Peyer's patch (tissue), 4 donors: ENCODE measurements at places on chromosomes 4 and X. TPM values are rescaled to one million over a fixed set of nuclear protein-coding genes. Genes with fewer than 3 reads are reported as not detected.
A peak's percentile ranks its signal among the peaks of the same experiment; 100 is the strongest.

DNA sequence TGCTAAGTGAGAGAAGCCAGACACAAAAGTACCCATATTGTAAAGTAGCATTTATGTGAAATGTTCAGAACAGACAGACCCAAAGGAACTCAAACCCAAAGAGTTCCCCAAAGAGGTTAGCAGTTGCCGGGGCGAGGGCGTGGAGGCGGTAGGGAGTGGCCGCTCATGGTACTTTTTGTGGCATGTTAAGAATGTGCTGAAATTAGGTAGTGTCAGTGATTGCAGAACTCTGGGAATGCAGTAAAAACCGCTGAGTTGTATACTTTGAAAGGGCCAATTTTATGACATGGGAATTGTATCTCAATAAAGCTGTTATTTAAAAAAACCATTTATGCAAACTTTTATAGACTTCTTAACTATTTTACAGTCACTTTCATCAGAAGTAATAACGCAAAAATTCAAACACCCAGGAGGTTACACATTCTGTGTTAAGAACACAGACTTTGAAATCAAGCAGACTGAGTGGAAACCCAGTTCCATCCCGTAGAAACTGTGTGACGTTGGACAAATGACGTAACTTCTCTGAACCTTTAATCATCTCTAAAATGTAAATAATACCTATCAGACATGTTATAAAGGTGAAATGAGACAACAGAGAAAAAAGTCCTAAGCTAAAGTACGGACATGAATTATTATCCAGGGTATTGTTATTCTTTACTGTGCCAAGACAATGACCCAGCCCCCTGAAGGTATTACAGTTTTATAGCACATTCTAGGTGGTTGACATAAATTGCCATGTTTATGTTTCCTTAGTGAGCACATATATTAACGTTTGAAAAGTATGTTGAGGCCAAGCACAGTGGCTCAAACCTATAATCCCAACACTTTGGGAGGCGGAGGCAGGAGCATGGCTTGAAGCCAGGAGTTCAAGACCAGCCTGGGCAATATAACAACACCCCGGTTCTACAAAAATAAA is 19.7 kb downstream of the ZFP42 start:
- DNase-seq, result no peak
- no peaks in the 10 kb centered on the region for H3K36me3 ChIP-seq
- H3K4me3 ChIP-seq, result no peak overlapping the region
- H3K27ac ChIP-seq, result no peak overlapping the region
- H3K4me1 ChIP-seq, result no peaks in the 10 kb centered on the region

DNA sequence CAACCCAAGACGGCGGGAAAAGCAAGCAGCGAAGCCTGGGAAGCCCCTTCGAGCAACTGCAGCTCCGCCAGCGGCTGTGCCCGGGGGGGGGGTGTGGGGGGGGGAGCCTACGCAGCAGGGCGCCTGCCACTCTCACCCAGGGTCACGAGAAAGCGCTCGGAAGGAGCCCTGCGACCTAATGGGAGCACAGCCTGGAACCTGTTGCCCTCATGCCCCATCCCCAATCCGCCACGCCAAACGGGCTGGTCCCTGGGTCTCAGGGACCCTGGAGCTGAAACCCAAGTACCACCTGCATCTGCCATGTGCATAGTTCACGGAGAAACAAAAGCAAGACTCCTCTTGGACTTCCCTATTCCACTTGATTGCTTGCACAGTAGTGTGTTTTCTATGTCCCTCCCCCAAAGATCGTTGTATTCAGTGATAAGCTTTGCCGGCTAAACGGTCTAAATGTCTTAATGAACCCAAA is 359 bp upstream of the GAB3 start:
- H3K36me3 ChIP-seq, result no peaks in the 10 kb centered on the region
- H3K27me3 ChIP-seq, result no peaks in the 10 kb centered on the region
- H3K4me3 ChIP-seq, result peak overlapping the region; percentile 59
- H3K4me1 ChIP-seq, result no peaks in the 10 kb centered on the region

BBS7 gene
- total RNA-seq, result 10.0 TPM

FAM133A gene
- not detected for total RNA-seq
